ENCODE measurements at places on chromosomes 7 and 10.

DNA sequence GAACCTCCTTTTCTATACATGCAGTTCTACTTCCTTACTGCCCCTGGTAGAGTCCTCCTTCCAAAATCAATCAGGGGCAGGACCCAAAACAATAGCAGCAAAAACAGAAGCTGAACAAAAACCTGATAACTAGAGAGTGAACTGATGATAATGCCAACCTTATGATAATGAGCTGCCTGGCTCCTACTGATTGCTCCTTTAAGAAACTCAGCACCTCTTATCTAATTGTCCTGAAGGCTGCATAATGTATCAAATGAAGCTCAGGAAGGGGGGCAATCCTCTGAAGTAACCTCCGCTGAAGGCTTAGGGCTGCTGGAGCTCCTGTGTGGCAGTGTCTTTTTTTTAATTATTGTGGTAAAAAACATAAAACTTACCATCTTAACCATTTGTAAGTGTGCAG, 257.0 kb downstream of the PHTF2 start:
- no peak for ATAC-seq

DNA sequence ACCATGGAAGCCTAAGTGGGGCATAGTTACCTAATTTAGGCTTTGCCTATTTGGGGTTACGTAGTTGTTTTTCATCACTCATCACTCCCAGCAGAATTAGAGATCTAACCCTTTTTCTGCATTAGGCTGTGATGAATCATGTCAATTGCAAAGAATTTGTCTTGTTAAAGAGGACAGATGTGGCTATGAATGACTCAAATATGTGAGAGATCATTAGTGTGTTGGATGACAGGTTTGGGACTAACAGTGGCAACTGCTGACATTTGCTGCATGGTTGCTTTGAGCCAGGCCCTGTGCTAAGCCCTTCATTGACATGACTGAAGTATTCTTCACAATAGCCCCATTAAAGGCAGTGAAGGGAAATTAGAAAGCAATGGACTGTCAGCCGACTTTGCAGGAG, 83.4 kb upstream of the BMPER start:
- ATAC-seq = no peak

DNA sequence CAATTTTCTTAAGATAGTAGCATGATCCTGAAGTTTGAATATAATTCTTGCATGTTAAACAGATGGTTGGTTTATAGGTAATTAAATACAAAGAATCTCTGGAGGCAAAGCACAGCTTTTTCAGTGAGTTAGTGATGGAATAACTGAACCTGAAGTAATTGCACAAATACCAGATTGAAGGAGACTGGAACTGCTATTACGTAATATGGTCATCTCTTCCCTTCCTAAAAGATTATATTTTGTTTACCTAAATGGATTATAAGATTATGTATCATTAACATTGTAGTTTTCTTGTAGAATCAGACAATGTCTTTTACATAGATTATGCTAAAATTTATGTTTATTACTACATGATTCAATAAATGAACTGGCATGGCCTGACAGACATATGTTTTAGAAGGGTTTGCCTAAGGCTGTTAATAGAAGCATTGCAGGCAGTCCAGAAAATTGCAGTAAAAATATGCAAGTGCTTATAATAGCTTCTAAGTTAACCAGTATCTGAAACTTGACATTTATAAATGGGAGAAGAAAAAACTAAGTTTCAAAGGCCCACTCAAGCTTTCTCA, 35.8 kb upstream of the GPR37 start:
- ATAC-seq = no peak

DNA sequence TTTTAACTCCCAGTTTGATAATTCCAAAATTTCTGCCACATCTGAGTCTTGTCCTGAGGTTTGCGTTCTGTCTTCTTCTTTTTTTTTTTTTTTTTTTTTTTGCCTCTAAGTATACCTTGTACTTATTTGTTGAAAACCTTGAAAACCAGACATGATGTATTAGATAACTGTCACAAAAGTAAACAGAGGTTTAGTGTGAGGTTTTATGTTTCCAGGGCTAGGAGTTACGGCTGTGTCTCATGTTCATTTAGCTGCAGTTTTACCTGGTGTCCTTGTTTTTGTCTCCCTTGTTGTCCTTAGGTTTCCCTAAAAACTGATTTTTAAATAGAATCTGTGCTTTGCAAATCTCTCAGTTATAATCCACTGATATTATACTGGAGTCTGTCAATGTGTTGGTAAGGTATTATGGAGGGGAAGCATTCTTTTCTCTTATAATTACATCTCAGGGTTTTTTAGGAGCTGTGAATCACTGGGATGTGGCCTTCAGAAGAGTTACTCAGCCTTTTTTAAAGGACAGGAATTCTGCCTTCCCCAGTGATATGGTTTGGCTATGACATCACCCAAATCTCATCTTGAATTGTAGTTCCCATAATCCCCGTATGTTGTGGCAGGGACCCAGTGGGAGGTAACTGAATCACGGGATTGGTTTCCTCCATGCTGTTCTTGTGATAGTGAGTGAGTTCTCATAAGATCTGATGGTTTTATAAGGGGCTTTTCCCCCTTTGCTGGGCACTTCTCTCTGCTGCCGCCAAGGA, 95.0 kb downstream of the CDCA7L start:
- ATAC-seq = peak; percentile 32

DNA sequence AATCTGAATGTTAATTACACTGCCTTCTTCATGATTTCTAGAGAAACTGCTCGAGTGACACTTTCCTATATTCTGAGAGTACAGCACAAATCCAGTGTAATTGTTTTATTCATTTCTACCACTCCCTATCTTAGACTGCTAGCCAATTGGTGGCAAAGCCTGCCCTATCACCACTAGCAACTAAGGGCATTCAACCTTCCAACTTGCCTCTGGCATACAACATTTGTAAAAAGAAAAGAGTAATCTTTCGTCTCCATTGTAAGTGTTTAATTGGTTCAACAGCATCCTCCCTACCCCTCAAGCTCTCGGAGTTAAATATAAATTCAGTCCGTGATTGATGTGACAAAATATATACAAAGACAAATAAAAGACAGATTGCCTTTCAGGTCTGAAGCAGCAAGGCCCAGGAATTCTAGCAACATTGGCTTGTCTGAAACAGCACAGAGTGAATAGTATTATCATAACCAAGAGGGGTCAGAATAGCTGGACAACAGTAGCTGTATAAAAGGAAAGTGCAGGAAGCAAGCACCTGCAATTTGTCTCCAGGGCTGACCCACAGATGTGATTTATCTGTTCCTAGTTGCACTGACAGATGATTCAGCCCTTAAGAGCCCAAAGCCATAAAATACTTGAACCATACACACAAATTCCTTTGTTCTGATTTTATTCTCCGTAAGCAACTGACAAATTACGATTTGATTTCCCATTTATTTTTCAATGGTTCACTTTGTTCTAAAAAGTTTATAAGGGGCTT, 47.6 kb upstream of the ANKRD1 start:
- peak; percentile 94 for ATAC-seq

- ATAC-seq = no peak
Observed at GRCh38 chr10:93032105-93032808, 28.3 kb upstream of the CYP26C1 start.
